ENCODE measurements at places on chromosomes 11 and 22.

DNA sequence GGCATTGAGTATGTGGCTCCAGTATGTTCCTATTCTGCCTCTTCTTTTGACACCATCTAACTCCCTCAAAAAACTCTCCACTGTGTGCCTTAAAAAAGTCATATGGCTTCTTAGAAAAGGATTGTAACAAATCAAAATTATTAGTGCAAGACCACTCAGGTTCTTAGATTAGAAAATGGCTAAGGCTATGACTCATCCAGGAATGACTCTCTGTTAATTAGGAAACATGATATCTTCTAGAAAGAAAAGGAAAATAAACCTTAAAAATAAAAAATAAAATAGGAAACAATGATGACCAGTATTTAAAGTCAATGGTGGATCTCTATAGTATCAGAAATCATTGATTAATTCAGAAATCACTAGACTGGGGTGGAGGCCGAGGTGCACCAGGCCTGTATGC lies 21.7 kb downstream of the SLC25A17 start:
- DNase-seq: peak; percentile 25

DNA sequence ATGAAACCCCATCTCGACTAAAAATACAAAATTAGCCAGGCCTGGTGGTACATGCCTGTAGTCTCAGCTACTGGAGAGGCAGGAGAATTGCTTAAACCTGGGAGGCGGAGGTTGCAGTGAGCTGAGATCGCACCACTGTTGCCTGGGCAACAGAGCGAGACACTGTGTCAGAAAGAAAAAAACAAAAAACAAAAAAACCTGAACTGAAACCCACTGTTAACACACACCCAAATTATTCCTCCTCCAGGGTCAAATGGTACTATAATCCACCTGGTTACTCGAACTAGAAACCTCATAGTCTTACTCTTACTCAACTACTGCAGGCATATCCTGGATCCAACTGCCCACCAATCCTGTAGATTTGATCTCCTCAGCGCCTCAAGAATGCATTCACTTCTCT lies 35.5 kb downstream of the USP28 start:
- DNase-seq: no peak

- DNase-seq: no peak
Measured at GRCh38 chr22:48373626-48374173, 1454.0 kb downstream of the BRD1 start.

GRCh38 chr22:46961591-46962295 lies 199.3 kb downstream of the TBC1D22A start:
- DNase-seq: no peak

- DNase-seq: no peak
Measured at GRCh38 chr11:91244912-91245311, 979.7 kb upstream of the FAT3 start.

GRCh38 chr11:81059356-81059755 lies 1618.5 kb upstream of the TENM4 start:
- no peak for DNase-seq

DNA sequence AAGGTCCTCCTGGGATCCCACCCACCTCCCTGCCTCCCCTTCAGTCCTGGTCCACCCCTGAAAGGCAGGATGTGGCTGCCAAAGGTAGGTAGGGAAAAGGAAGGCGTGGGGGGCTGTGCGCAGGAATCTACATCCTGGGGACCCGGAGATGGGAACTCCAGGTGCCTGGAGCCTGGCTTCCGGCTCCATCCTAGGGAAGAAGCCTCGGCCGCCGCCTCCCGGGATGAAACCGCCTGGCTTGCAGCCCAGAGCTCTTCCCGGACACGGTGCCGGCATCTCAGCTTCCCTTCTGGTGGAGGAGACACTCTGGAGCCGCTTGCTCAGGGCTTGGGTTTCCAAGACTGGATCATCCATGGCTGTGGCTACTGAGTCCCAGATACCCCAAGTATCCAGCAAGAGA lies 33.3 kb upstream of the PDGFB start:
- DNase-seq: peak; percentile 44

- DNase-seq: no peak
Measured at GRCh38 chr11:75783416-75784084, 15.0 kb downstream of the DGAT2 start.

- DNase-seq: peak; percentile 38
Measured at GRCh38 chr22:27990879-27991278, 71.8 kb upstream of the PITPNB start.

DNA sequence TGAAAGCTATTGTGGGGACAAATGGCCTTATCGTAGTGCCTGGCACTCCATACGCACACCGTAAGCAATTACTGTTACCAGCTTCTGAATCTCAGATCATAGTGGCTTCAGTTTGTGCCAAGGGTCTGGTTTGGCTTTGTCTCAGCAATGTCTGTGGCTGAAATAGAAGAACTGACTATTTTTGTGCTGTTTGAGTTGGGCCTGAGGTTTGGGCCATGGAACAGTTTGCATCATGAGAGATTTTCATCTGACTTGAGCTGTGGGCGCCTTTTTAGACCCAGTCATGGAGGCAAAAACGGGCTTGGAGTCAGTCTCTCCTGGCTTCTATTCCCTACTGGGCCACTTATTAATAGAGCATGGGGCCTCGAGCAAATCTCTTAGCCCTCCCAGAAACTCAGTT lies 121.1 kb upstream of the CRYBB3 start:
- DNase-seq: no peak

- no peak for DNase-seq
Measured at GRCh38 chr11:81647374-81647773, 1086.3 kb downstream of the FAM181B start.

GRCh38 chr11:88541006-88541405 lies 203.5 kb upstream of the CTSC start:
- DNase-seq: no peak

- DNase-seq: no peak
Measured at GRCh38 chr11:114180301-114181055, 115.7 kb upstream of the NNMT start.

DNA sequence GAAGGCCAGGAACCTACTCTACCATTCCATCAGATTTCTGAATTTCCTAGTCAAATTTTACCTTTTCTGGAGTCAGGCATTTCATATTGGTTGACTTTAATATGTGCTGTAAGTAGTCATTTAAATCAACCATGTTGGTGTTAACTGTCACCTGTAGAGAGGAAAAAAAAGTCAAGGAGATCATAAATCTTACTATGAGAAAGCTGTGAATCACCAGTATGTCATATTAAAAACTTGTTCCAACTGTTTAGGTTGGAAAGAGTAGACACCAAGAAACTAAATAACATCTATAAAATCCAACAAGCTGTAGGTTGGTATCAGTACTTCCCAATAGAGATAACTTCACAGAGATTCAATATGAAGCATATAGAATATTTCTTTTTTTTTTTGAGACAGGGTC lies 39.5 kb downstream of the COPB1 start:
- DNase-seq: no peak

- DNase-seq: no peak
Measured at GRCh38 chr22:48651981-48652538, 1175.6 kb downstream of the BRD1 start.

DNA sequence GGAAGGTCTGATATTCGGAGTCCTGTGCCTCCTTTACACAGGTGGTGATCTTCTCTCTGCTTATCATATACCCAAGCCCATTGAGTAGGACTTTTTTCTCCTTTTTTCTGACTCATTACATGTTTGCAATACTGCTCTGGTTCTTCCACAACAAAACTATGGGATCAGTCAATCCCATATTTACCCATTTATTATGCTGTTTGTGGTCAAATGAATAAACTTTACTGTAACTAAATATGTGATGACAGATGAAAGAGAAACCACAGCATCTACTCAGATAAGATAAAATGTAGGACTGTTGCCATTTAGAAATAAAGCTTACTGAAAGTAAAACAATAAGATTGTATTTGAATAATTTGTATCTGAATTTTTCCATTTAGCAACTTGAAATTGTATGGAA lies 958.7 kb upstream of the FAT3 start:
- peak; percentile 8 for DNase-seq

GRCh38 chr11:70668204-70669202 lies 270.2 kb downstream of the CTTN start:
- DNase-seq: no peak

GRCh38 chr11:6419009-6419631 lies at the start of gene APBB1:
Gene APBB1 (minus strand): TSS chr11:6419094. CDS start chr11:6411347, 7,747 bp downstream.
- peak; percentile 60 for DNase-seq

GRCh38 chr22:31951194-31952093 lies 7.1 kb downstream of the YWHAH start:
- DNase-seq: no peak

- DNase-seq: peak; percentile 3
Measured at GRCh38 chr11:125995313-125995712, 49.5 kb downstream of the VSIG10L2 start.

DNA sequence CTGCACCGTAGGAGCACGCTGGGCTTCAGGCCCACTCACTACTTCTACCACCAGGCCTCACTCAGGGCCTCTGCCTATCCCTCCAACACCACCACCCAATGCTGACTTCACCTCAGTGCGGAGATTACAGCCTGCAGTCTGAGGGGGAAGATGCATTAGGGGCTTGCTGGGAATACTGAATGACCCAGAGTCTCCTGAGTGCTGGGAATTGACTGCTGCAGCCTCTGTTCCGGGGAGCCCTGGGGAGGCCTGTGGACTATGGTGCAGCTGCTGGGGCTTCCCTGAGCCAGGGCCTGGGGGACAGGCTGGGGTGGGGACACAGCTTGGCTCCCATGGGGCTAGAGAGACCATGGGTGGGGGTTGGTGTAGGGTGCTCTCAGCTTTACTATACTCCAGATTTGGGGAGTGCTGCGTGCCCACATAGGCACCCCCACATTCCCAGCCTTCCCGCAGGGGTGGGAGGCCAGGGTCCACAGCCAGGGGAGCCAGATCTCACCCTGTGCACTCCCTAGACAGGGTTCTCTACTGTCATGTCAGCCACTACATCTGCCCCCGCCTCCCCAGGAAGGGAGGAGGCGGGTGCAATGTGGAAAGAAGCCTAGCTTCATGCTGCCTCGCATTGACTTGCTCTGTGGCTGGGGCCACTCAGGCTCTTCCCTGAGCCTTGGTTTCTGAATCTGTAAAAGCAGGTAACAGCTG lies 44.4 kb downstream of the GDPD5 start:
- DNase-seq: no peak

DNA sequence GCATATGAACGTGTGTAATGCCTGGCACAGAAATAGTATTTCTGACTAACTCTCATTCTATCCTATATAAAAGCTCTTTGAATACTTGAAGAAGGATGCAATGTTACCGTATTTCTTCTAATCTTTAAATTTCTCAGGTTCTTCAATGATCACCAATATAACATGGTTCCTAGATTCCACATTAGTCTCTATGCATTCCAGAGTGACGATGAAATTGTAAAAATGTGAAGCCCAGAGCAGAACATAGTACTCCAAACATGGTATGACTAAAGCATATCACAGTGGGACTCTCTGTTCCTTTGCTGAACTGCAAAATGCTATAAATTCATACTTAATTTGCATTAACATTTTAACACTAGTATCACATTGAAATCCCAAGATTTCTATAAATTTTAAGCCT lies 877.6 kb upstream of the CHORDC1 start:
- peak; percentile 3 for DNase-seq

DNA sequence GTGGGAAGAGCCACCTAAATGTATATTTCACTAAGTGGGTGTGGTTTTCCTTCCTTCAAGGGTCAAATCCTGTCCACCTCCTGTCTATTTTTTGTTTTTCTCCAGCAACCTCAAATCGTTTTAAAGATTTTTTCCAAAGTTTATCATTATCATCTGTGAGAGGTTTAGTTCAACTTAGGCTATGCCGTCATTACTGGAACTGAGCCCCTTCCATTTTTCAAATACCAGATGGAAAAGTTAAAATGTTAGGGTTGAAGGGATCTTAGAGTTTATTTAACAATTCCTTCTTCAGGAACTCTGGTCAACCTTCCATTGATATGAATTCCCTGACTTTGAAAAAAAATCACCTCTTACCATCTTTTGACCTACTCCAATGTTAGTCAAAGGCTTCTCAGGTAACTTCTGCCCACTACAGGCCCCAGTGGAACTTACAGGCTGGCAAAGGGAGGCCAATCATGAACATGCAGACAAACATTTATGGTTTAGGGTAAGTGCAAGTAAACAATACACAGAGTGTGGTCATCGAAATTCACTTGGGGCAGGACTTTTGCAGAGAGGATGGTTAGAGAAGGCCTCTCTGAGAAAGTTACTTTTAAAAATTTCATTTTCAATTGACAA lies 45.2 kb downstream of the SYN3 start:
- DNase-seq: no peak

GRCh38 chr11:105975128-105975527 lies 46.9 kb downstream of the MSANTD4 start:
- peak; percentile 71 for DNase-seq

GRCh38 chr11:119749006-119749565 lies 20.1 kb upstream of the NECTIN1 start:
- DNase-seq: no peak

DNA sequence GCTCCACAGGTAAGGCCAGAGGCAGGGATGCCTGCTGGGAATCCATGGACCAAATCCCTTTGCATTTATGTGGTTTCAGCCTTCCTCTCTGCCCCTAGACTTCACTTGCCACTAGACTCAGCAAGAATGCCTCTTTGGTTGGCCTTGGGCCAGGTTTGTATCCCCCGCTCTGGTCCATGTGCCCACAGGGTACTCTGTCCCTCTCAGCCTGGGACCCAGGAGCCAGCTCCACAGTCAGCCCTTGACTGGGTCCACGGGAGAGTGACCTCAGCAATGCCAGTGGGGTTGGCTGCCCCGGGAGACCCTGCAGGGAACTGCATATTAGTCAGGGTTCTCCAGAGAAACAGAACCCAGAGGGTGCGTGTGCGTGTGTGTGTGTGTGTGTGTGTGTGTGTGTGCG lies 28.3 kb upstream of the LINC01488 start:
- no peak for DNase-seq

- DNase-seq: peak; percentile 37
Measured at GRCh38 chr22:22848364-22848866, 39.2 kb upstream of the IGLL5 start.

GRCh38 chr11:47711225-47711624 lies 3.9 kb downstream of the AGBL2 start:
- DNase-seq: no peak

DNA sequence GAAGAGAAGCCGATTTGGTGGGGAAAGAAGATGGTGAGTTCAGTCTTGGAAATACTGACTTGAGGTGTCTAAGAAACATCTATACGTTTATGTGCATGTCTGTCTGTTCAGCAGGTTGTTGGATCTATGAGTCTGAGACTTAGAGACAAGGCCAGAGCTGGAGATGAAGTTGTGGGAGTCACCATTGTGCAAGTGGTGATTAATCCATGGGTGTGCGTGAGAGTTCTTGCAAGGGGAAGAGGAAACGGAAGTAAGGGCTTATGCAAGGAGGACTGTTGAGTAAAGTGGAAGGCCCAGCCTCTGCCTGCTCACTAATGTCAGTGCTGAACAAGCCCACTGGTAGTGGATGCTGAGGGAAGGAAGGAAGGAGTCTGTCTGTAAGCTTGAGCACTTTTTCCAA lies 9.7 kb downstream of the TMEM45B start:
- DNase-seq: peak; percentile 83
